Activated CD4-positive, alpha-beta T cell treated with anti-CD3 and anti-CD28 coated beads, Interleukin-2, amount 50 U/mL, for 48 hours (primary cell): ENCODE measurements at places on chromosomes 6 and 20.

DNA sequence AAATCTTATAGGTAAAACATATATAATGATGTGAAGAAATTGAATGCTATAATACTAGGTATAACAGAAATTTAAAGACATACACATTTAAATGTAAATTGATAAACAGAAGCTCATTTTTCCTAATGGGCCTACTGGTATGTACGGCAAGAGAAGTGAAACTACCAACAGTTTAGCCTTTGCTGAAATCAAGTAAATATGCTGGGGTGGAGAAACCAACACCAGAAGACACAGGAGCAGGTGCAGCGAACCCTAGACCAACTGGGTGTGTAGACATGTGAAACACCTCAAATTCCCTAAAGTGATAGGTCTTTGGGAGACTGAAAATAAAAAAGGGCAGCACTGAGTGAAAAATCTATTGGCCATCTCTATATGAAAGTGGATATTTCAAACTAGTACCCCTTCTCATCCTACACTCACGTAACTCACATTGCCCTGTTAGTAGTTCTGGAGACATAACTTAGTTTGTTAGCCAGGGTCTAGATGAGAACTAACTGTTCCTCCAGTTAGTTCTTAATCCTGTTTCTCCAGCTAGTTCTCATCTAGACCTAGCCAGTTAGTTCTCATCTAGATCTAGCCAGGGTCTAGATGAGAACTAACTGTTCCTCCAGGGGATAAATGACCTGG, 53.1 kb downstream of the SLC35D3 start:
- no peak for DNase-seq

DNA sequence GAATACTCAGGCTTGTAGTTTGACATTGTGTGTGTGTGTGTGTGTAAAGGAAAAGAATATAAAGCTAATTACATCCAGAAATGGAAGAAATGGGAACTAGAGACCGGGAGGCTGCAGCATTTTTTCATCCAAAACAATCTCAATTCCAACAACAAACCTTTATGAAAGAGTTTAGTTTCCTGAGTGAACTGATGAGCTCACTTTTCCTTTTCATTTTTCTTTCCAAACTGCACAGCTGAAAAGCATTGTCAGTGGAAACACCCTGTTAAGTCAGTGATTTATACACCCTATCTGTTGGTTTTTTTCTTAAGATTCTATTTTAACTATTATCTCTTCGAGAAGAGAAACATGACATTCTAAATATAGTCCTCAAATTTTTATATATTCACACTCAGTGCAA, 130.9 kb downstream of the RFPL4B start:
- DNase-seq = no peak

DNA sequence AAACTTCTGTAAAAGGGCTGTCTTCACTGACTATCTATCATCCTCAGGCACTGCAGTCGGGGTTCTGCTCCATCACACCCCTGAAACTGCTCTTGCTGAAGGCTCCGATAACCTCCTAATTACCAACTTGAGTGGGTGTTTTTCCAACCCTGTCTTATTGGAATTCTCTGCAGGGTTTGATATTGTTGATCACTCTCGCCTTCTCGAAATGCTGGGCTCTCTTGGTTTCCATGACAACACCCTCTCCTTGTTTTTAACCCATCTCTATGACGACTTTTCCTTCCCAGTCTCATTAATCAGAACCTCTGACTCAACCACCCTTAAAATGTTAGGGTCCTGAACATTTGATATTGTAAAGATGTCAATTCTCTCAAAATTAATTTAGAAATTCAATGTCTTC, 39.4 kb upstream of the NNAT start:
- DNase-seq = no peak

GRCh38 chr20:32877507-32877906, 18.8 kb downstream of the EFCAB8 start:
- DNase-seq = no peak

DNA sequence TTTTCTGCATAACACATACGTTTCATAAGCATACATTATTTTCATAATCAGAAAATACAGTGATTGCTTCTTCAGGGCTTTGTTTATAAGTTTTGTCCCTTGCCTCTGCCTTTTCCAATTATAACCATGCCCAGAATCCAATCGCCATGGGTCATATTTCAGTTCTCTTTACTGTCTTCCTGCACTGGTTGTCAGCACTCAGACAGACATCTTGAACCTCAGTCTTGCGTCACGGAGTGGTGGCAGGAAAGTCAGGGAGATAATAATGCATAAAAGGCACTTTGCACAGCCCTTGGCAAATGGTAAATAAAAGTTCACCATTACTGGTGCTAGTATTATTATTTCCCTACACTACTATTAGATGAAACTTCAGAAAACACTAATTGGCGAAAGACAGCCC, 7.2 kb downstream of the KIF16B start:
- DNase-seq = no peak

DNA sequence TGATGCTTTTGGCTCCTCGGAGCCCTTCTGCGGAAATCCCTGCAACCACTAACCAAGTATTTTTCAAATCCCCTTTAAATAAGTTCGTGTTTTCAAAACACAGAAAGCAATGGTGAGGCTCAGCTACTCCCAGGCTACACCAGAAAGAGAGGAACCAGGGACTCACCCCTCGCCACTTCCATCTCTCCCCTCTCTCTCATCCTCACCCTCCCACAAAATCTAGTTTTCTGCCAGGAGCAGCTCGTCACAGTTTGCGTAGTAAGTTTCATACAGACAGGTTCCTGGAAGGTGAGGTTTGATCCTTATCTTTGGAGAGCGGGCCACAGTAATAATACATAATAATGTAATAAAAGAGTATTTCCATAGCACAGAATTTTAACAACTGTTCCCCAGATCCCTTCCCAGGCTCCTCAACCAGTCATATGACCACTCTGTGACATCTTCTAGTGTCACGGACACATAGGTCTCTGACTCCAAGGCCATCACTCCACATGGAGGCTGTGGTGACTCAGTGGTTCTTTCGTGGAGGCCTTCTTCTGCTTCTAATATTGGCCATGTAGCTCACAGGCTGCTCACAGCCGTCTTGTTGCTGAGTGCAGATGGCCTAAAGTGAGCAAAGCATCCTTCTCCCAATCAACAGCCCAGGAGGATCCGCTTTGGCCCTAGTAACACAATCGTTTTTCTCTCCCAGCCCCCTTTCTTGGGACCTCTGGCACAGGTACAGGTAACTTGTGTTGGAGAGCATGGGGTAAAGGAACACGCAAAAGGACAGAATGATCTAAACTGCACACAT, 295.7 kb downstream of the CDC5L start:
- DNase-seq = no peak

GRCh38 chr6:77482981-77483380, 19.7 kb upstream of the HTR1B start:
- no peak for DNase-seq
